Activated CD4-positive, alpha-beta T cell treated with anti-CD3 and anti-CD28 coated beads, Interleukin-2, Interleukin-4, amounts not matched to agents 100 ng/mL and 50 ng/mL, durations not matched to agents 16 hours and 8 hours (primary cell): ENCODE measurements at places on chromosomes 11 and 22.

GRCh38 chr11:58691675-58692074 is 40.1 kb downstream of the GLYAT start:
- no peak for DNase-seq

GRCh38 chr22:27632451-27633295 is 168.9 kb downstream of the MN1 start:
- DNase-seq, result no peak

- no peak for DNase-seq
Observed at GRCh38 chr11:113701491-113701890, 4.6 kb downstream of the TMPRSS5 start.

GRCh38 chr11:76203131-76203925 is 3.0 kb downstream of the WNT11 start:
- no peak for DNase-seq

DNA sequence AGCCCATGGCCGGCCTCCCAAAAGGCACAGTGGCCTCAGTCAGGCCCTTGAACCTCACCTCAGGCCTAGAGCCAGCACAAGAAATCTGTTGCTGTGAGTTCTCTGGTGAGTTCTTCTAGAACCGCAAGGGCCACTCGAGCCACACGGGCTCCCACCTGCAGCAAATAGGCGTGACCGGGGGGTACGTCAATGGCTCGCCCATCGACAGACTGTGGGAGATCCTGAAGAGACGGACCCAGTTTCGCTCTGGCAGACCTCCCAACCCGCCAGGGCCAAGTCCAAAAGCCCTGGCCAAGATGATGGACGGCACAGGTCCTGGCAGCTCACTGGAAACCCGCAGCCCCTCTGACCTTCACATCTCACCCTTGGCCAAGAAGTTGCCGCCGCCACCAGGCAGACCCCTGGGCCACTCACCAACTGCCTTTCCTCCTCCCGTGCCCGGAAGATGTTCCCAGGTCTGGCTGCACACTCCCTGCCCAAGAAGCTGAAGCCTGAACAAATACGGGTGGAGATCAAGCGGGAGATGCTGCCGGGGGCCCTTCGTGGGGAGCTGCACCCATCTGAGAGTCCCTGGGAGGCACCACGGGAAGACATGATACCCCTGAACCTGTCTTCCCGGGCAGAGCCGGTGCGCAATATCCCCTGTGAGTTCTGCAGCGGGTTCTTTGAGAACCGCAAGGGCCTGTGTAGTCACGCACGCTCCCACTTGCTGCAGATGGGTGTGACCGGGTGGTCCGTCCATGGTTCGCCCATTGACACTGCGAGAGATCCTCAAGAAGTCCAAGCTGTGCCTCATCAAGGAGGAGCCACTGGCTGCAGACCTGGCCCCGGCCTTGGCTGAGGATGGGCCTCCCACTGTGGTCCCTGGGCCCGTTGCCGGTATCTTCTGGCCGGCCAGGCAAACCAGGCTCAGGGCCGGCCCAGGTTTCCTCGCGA is 544.2 kb upstream of the CCDC179 start:
- DNase-seq, result no peak

DNA sequence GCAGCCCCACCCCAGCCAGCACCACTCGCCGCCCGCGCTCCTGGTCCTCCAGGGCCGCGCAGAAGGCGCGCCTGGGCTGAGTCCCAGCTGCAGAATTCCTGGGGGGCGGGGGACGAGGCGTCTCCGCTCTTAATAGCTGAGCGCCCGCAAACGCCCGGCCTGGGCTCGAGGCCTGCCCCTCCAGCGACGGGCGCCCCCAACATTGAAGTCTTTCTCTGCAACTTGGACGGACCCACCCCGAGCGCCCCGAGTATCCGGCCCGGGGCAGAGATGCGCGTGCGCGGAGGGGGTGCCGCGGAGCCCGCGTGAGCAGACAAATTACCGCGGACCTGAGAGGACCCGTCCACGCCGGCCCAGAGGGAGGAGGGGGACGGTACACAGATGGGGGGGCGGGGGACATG is 6.7 kb upstream of the SYT7 start:
- no peak for DNase-seq

DNA sequence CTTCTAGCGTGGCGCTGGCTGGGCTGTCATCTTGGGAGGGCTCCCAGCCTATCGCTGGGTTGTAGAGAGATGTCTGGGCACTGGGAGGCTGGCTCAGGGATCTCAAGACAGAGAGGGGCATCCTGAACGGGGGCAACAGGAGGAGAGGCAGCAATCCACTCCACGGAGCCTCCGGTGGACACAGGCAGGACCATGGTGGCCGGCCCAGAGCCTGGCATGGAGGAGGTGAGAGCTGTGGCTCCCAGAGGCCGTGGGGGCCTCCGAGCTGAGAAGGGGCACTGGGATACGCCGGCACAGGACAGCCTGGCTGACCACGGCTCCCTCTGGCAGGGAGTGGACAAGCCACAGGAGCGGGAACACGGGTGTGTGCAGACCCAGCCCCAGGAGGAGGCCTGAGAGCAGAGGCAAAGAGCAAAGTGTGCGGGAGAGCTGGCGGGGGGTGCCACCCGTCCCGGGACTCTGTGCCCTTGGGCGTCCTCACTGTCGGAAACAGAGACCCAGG is 9.1 kb downstream of the MRGPRF start:
- no peak for DNase-seq

DNA sequence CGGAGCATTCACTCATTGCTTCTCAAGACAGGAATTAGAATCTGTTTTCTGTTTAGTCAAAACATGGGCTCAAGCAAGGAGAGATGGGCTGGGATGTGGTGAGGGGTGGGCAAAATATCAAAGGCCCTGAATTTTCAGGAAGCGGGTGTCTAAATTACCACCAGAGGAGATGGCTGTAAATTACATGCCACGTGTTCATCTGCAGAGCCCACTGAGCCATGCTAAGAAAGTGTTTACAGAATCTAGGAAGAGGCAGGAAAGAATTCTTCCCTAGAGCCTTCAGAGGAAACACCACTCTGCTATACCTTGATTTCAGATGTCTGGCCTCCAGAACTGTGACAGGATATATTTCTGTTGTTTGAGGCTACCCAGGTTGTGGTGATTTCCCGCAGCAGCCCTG is 46.1 kb downstream of the CLMP start:
- no peak for DNase-seq

- DNase-seq, result no peak
Observed at GRCh38 chr11:99489581-99489980, 468.8 kb downstream of the CNTN5 start.

- DNase-seq, result no peak
Observed at GRCh38 chr22:28560046-28560742, 119.4 kb downstream of the TTC28 start.

DNA sequence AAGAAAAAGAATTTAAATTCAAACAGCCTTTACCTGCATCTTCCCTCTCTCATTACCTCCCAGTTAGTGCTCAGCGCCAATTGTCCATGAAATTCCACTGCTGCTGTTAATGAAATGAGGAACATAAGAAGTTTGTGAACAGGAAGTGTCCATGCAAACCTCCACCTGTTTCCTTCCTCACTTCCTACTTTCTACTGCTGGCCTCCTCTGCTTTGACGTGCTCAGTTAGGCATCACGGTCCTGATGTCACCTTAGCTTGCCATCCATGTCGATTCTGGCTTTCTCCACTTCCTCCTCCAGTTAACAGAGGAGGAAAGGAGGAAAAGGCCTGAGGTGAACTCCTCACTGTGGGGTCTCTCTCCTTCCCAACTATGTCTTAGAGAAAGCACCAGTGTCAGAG is 26.9 kb upstream of the HTR3A start:
- DNase-seq, result no peak

DNA sequence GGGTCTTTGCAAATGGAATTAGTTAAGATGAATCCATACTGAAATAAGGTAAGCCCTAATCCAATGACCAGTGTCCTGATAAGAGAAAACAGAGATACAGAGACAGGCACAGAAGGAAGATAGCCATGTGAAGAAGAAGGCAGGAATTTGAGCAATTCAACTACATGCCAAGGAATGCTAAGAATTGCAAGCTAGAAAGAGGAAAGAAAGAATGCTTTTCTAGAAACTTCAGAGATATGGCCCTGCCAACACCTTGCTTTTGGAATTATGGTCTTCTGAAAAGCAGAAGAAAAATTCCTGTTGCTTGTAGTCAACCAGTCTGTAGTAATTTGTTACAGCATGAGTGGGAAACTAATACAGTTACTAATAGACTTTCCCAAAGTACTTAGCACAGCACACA is 111.3 kb downstream of the SLC17A6 start:
- no peak for DNase-seq

DNA sequence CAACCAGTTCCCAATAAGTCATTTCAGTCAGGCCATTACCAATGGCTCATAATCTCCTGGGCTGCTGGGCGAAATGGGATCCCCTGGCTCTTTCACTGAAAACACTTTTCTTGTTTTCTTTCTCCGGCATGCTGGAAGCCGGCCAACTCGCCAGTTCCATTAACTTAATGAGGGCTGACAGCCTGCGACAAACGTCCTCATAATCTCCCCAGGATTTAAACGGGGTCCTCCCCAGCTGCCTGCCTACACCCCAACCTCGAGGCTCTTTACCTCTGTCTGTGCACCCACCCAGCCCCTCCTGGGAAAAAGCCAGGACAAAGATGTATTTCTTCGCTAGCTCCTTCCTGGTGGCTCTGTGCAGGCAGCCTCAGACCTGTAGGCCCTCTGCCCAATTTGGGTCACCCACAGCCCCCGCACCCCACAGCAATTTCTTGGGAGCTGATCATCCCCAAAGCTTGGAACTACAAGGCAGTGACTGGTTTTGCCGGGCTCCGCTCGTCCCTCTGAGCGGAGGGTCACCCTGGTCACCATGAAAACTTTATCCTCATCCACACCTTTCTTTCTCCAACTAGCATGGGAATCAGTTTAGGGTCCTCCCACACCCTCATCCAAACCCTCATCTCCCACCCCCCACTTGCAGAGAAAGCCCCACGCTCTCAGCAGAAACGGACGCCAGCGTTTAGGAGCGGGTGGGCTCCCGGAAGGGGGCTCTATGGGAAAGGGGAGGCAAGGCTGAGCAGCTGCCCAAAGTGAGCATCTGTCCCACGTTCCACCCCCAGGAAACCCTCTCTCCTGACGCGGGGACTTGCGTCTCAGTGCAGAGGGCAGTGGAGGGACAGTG is 51.1 kb upstream of the KCNQ1OT1 start:
- DNase-seq, result no peak

GRCh38 chr22:40594346-40594745 is 42.2 kb downstream of the MRTFA start:
- DNase-seq, result no peak

- DNase-seq, result no peak
Observed at GRCh38 chr22:35275580-35275979, 18.3 kb downstream of the HMGXB4 start.

DNA sequence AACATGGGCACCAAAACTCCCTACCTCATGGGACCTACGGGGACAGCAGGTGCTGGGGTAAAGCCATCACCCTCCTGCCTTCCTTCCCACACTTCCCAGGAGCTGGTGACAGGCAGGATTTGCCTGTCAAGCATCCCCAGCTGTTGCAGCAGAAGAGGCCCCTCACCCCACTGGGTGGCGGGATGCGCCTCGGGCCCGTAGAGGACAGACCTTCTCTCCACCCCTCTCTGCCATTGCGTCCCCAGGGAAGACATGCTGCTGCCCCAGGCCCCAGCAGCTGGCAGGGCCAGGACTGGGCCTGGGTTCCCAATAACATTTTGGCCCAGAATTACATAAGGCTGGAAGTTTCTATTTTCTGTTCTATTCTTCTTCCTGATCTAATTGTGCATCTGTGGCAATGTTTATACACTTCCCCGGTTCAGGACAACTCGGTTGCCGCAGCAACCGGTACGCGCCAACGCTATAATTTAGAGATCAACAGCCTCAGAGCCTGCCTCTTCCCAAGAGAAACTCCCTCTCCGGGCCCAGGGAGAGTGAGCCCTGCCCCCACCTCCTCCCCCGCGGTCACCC is 25.4 kb downstream of the KCNJ4 start:
- no peak for DNase-seq

DNA sequence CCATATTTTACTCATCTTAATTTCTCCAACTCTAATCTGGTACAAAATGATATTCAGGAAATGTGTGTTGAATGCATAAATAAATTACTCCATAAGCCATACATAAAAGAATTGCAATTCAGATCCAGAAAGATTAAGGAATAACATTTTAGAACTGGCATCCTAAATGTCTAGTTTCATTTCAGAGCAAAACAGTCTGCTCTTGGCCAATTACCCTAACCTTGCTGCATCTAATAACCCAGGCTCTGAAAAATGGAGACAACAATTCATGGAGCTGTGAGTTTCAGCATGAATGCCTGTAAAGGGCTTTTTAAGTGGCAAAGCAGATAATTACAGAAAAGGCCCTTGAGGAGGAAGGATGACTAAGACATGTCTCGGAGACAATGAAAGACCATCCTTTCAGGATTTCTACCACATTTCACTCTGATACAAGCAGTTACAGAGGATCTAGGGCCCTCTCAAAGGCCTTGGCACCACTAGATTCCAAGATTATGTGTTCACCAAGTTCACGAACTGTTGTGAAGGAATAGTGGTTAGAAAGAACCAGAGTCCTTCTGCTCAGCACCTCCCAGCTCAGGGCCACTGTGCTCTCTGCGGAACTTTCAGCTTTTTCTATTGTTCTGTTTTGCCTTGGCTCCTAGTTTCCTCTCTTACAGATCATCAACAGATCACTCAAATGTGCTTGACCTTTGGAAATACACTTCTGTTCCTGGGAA is 157.6 kb upstream of the BLID start:
- no peak for DNase-seq

DNA sequence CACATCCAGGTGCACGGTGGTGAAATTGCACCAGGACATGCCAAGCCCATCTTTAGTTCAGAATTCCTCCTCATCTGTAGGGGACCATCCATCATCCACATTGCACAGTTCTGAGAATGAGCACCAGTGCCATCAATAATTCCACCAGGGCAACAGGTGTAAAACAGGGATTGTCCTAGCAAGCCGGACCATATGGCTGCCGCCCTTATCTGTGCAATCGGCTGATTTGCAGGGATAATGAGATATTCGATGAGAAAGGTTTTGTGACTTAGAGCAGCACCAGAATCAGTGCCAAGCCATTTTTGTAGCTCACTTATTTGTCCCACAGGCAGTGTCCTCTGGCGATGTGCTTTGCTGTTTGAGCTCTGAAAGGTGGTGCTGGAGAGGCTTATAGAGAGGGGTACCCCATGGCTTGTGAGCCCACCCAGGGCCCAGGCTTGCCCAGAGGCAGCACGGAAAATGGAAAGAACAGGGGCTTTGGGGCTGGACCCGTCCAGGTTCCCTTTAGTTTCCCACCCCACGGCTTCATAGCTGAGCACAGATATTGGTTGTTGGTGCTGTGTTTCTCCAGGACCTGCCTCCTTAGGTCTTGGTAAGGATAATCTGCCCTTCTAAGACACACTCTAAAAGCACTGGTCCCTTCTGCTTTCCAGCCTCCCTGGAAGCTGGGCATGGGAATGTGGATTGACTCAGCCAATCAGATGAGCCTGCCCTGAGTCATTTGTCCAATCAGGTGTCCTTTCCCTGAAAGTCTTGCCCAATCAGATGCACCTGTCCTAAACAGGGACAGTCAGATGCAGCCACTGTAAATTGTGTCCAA is 84.0 kb upstream of the SHANK2 start:
- no peak for DNase-seq
